ENCODE measurements at places on chromosomes 7 and 10.

DNA sequence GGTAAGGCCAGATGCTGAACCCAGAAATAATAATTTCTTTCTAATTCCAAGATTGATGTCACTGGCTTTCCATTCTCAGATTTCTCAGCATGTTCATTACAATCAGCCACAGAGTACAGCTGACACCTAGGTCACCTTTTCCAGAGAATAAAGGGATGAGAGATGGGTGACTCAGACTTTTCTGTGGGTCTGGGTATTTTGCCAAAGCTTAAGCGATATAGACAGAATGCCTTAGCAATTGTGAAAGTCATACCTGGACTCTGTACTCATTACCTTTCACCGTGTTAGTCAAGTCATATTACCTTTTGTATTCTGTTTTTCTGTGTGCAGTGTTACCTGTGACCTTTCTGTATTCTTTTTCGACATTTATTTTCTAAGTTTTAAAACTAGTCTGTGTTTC lies 10.6 kb upstream of the PRTFDC1 start:
- no peak for DNase-seq

GRCh38 chr10:86957471-86958115 lies at the start of gene MMRN2:
TSS of gene MMRN2 (minus strand) at chr10:86957615. CDS start at chr10:86957541, 74 bp downstream.
- no peak for DNase-seq

DNA sequence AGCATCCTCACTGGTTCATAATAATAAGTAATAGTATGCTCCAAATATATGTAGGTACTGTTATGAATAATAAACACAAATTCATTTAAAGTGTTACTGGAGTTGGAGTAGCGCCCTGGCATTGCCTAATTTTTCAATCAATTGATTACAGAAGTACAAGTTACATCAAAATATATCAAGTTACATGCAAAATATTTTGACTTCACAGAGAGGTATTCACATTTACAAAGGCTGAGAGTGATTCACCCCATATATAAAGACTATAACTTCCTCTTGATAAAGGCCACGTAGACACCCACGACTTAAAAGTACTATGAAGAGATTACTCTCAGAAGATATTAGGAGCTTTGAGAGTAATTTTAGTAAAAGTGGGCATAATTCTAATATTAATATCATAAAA lies 13.6 kb upstream of the COL17A1 start:
- DNase-seq, result no peak

- no peak for DNase-seq
Observed at GRCh38 chr10:84188815-84189214, 5.5 kb upstream of the CDHR1 start.

DNA sequence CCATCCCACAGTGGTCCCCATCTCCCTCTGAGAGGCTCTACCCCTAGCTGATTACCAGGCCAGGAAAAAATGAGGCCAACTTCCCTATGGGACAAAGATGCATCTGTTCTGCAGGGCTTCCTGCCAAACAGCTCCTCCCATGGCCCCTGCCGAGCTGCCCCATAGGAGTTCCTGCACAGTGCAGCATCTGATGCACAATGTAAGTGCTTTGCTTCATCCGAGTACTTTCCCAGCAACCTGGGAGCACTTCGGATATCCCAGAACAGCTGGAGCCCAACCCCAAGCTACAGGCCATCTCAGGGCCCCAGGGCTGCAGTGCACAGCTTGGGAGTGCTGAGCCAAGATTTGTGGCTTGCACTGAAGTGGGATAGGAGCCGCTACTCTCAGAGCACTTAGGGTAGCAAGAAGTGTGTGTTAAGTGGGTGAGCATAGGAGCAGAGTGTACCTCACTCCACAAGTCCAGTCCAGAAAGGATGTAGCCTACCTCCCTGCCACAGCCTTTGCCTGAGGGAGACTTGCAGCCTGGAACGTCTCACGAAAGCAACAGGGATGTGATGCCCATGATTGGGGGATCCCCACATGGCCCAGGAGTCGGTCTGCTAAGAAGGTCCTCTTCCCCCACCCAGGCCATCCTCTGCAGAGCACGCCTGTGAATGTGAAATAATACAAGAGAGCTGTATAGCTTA lies 209.6 kb upstream of the VWC2 start:
- no peak for DNase-seq

DNA sequence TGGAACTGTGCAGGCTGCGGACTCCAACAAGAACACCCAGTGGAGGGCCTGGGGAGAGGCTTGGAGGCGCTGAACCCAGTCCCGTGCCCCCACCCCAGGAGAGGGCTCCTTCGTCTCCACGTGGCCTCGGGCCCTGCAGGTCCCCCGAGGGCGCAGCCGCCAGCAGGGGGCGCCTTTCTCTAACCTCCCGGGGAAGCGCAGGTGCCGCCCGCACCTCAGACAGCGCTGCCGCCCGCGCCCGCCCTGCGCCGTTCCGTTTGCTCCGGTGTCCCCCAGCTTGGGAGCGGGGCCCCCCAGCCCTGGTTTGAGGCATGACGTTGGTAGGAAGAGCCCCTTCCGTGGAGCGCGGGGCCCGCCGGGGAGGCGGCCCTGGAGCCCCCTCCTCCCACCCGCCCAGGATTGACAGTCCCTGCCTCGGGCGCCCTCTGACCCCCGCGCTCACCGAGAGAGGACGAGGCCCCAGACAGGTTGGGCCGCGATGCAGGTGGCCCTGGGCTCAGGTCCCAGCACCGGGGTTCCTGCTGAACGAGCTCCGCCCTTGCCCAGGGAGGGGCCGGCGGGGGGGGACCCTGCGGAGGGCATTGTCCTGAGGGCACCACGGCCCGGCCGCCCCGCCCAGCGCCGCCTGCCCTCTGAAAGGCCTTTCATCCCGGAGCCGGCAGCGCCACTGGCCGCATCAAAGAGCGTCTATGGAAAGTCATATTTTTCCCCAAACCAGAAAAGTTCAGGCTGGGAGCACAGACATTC lies 42.8 kb downstream of the FOXL3 start:
- DNase-seq, result no peak

- DNase-seq, result no peak
Observed at GRCh38 chr7:211033-211714, 18.8 kb downstream of the FAM20C start.

GRCh38 chr10:99535764-99536337 lies 3.1 kb downstream of the NKX2-3 start:
- DNase-seq, result no peak

GRCh38 chr7:121798896-121799295 lies 74.1 kb upstream of the PTPRZ1 start:
- no peak for DNase-seq

DNA sequence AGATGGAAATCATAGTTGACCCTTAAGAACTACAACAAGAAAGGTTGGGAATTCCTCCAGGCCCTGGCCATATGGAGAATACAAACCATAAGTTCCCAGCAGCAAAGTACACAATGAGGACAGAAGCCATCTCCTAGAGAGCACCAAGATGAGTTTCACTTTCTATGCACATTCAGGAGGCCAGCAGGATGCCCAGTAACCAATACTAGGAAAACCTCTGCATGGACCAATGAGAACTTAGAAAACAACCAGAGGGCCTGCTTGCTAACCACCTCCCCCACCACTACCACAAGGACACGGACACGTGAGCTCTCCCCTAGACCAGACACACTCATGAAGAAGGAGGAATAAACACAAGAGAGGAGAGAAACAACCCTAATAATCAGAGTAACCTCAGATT lies 56.3 kb downstream of the IFIT5 start:
- DNase-seq, result no peak

DNA sequence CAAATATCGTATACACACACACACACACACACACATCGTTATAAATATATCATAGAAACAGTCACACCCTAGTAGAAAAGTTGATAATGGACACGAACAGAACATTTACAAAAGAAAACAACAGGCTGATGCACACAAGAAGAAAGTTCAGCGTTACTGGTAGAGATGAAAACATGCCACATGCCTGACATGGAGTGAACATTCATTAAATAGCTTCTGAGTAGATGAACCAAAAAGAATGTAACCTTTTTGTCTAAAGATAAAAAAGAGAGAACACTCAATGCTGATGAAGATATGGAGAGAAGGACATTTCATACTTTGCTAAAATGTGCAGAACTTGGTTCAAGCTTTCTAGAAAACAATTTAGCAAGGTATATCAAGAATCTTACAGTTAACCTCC lies 173.4 kb upstream of the KLF14 start:
- DNase-seq, result no peak

GRCh38 chr10:100130831-100131230 lies 49.2 kb upstream of the CPN1 start:
- no peak for DNase-seq

- no peak for DNase-seq
Observed at GRCh38 chr7:151503902-151504714, 15.6 kb downstream of the RHEB start.

DNA sequence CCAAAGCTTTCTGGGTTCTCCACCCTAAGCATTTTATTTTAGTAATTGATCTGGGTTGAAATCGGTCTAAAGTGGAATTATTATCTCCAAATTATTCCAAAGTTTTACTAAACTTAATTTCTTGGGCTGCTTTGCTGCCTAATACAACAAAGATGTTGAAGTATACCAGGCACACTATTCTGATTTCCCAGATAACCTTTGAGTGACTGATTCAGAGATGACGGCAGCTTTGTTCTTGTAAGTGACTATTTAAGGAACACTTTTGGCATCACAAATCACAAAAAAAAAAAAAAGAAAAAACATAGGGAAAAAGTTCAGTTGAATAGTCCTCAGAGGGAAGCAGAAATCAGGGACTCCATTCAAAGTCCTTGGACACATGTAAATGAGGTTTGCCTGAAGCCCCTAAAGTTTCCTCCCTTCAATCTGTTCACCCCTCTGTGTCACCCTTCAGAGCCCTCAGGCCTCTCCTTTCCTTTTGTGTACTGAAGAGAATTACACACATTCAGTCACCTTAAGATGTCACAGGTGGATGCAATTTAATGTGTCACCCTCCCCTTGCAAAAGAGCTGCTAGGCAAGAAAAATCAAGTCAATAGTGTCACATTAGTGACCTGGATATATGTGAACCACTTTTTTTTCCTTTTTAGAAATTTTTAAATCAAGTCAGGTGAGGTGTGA lies 81.5 kb downstream of the RTKN2 start:
- no peak for DNase-seq

DNA sequence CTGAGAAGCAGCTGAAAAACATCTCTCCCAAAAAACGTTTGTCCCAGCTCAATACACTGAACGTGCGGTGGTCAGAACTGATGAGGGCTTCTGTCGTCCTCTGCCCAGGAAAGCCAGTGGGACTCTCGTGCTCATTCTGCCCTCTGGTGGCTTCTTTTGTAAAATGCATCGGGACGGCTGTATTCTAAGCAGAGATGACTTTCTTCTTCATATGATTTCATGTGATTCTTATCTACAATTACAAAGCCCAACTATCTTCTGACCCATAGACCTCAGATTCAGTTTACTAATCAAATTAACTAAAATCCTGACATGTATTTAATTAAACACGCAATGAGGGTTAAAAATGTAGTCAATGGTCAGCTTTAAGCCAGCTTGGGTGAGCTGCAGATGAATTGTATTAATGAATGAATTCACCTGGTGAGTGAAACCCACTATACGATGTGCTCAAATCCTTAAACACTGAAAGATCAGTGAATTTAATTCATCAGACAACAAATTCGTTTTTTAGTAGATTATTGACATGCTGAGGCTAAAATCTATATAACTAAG lies 117.6 kb upstream of the FAM204A start:
- peak; percentile 84 for DNase-seq

DNA sequence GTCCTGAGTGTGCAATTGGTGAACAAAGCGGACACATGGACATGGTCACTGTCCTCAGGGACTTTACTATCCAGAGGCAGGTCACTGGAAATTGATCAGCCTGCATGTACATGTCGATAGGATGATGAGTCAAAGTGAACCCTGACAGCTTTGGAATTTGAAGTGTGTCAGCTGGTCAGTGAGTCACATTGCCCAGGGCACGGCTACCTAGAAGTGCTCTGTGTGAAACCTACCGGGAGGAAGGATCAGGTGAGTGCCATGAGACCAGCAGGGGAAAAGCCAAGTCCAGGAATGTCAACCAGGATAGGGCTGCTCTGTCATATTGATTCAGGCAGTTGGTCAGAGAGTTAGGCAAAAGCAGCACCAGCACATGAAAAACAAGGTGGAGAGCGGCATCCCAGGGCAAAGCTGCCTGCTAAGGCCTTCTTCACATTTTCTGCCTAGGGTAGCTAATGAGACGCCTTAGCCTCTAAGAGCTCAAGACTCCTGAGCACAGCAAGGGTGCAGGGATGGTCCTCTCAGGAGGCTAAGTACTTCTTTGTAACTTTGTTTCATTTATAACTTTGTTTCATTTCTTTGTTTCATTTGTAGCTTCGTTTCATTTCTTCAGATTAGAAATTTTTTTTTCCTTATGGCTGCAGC lies 19.4 kb upstream of the PDCD4 start:
- DNase-seq, result no peak

GRCh38 chr10:124043310-124044142 lies 49.9 kb downstream of the CHST15 start:
- no peak for DNase-seq

DNA sequence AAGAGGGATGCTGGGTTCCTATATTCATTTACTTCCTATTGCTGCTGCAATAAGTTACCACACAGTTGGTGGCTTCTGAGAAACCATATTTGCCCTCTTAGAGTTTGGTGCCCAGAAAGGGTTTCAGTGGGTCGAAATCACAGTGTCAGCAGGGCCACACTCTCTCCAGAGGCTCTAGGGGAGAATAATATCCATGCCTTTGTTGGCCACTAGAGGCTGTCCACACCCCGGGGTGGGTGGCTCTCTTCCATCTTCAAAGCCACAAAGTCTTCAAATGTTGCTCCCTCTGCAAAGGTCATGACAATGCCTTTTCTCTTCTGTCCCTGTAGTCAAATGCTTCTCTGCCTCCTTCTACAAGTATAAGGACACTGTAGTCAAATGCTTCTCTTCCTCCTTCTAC lies 989.4 kb downstream of the CCSER2 start:
- no peak for DNase-seq

DNA sequence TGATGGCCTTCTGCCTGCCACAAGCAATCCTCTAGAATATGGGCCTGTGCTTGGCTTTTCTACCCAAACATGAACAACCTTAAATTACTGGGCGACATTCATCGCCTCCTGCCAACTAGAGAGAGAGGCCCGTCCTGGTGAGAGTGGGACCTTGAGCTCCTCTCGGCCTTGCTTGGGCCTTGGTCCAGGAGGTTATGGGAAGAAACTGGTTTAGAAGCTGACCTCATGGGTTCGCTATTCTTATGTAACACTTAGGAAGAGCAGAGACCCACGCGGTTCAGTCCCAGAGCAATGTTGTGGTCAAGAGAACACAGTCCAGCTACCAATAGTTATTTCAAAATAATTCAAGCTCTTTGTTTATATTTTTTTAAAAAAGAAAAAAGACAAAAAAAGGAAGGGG lies 176.3 kb upstream of the ZNF32 start:
- DNase-seq, result no peak

Measured in Karpas-422 (cell line).